ENCODE measurements at places on chromosomes 5 and 9.
A peak's percentile ranks its signal among the peaks of the same experiment; 100 is the strongest.

- DNase-seq, result no peak
These were observed 54.2 kb downstream of the MAPKAP1 start for GRCh38 chr9:125652759-125653158.

DNA sequence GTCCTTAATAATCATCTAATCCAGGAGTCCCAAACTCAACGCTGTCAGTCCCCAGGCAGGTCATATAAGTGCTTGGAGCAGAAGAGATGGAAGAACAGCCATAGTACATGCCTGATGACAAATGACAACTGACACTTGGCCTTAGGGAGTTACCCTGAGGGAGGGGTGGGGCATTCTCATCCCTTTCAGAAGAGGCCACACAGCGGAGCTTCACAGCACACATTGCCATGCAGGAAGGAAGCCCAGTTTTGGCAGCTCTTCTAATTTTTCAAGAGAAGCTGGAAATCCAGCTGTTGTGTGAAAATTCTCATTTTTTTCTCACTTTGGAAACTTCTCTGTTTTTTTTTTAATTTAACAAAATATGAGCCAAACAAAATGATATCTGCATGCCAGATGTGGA, 89.0 kb downstream of the ASTN2 start:
- no peak for DNase-seq

DNA sequence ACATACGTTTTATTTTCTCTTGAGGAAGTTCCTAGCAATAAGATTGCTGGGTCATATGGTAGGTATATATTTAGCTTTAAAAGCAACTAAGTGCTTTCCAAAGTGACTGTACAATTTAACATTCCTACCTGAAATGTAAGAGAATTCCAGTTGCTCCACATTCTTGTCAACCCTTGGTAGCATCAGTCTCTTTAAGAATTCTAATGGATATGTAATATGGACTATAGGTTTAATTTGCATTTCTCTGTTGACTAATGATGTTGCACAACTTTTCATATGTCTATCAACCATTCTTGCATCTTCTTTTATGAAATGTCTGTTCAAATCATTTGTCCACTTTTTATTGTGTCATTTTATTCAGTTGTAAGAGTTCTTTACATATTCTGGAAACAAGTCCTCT, 6.7 kb upstream of the RASEF start:
- no peak for DNase-seq

DNA sequence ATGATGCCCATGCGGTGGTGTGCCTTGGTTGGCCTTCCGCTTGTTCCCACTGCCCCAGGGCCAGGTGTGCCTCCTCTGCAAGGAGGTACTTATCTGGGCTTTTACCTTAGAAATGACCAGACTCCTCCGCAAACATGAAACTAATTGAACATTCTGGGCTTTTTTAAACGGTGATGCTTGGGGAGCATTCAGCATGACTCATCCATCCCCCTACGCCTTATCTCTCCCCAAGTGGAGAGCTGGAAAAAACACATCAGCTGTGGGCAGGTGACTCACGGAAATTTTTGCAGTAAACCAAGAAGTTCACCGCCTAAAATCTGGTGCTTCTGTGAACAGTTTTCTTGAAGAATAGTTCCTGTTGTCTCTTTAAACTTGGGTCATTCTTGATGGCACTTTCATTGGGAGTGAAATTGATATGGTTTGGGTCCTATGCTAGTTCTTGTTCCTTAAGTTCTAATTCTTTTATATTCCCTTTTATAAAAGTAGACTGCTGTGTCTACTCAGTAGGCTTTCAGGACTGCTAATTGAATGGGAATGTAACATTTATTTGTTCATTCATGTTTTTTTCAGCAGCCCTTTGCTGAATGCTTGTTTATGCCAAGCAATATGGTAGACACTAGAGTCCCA, 39.6 kb downstream of the SFXN1 start:
- DNase-seq, result peak; percentile 31

DNA sequence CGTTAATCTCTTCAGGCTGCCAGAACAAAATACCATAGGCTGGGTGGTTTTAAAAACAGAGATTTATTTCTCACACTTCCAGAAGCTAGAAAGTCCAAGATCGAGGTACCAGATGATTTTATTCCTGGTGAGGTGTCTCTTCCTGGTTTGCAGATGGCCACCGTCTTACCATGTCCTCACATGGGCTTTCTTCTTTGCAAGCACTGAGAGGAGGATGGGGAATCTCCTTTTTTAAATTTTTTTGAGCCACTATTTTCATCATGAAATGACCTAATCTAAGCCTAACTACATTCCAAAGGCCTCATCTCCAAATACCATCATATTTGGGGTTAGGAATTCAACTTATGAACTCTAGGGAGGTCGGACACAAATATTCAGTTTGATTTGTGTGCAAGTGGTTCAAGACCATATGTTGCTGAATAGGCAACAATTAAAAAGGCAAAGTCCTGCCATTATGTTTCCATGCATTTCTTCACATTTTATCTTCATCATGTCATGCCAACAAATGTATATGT, 371.2 kb downstream of the CDH18 start:
- no peak for DNase-seq

- DNase-seq, result no peak
These were observed 586.2 kb upstream of the ADAMTS16 start for GRCh38 chr5:4553978-4554377.

GRCh38 chr9:121489344-121489743, 10.3 kb downstream of the GGTA1 start:
- no peak for DNase-seq

- peak; percentile 76 for DNase-seq
These were observed 30.0 kb upstream of the ANKH start for GRCh38 chr5:14901462-14902051.

DNA sequence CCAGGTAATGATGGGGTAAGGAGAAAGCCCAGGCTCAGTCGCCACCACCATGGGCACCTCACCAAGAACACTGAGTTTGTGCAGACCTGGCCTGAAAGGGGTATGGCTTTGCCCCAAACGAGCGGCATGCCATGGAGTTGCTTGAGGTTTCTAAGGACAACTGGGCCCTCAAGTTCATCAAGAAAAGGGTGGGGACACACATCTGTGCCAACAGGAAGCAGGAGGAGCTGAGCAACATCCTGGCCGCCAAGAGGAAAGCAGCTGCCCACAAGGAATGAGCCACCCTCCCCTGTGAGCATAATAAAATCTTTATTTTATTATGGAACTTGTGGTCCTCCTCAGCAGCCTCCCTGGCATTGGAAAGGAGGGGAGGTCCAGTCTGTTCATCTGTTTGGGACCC, 23.8 kb downstream of the CD14 start:
- DNase-seq, result no peak

DNA sequence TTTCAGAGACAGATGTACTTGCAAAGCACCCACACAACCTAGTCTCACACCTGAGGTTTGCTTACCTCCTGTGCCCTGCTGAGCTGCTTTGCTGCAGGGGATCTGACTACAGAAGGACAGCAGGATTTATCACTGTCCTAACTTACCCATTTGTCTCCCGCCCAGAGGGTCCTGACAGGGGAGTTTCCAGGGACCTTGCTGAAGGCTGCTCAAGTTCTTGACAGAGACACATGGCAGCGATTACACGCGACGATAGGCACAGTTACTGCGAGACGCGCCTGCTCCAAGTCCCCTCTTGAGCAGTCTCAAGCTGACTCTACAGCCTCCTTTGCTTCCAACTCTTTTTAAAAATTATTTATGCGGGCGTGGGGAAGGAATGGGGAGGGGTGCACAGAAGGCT, 24.6 kb upstream of the GALNT10 start:
- DNase-seq, result no peak

GRCh38 chr9:70927530-70927929, 193.9 kb downstream of the TRPM3 start:
- DNase-seq, result no peak

DNA sequence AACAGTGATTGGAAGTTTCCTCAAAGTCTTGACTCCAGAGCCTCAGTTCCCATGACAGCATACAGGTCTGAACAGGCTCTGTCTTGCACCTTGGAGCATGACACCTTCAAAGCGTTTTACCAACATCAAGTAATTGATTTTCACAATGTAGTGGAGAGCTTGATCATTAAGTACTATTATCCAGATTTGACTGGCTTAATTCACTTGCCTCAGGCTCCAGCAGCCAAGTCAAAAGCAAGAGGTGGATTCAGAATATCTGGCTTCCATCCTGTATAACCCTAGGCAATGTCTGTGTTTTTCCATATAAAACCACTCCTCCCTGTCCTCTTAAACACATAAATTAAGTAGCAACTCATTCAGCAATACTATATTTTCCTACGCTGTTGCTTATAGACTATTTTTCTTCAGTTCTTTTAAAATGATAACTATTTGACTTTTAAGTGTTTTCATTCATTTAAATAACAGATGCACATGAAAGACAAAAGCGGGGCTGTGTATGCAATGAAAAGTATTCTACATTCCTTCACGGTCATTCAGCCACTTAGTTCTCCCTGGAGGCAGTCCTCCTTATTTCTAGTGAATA, 150.8 kb upstream of the RANBP3L start:
- DNase-seq, result no peak

DNA sequence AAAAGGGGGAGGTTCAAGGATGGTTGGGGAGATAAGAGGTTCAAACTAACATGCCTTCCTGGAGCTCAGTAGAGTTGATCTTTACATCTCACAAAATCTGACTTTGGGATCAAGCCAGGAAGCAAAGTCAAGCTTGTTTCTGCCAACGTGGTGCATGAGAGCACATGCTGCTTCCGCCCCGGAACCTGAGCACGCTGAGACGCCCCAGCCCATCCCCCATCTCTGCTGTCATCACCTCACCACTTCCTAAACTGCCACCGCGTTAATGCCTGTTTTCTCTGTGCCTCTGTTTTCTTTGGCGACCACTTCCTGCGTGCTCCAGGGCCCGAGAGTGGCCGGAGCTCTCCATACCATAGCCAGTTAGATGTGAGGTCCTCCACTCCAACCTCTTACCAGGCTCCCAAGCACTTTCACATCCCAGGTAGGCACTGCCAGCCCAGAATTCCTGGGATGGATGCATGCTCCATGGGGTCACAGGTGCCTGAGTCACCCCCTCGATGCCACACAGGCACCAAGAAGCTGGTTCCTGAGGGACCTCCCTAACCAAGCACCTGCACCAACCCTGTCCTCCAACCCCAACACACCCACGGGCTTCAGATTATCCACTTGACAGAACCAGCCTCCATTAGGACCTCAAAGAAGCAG, 31.2 kb upstream of the AFAP1L1 start:
- no peak for DNase-seq

DNA sequence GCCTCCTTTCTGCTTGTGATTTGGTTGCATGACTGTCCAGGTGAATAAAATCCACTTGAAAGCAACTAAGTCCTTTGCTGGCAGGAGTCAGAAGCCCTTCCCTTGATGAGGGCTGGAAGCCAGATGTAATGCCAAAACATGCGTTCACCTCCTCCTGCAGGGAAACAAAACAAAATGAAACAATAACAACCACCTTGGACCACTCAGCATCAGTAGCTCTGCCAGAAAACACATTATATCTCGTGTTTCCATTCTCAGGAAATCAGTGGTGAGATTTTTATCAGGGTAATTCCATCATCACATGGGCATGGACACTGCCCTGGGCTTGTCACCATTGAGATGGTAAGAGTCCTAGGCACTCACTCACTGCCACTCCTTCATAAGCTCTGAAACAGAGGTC, 350.3 kb upstream of the ACTBL2 start:
- no peak for DNase-seq

DNA sequence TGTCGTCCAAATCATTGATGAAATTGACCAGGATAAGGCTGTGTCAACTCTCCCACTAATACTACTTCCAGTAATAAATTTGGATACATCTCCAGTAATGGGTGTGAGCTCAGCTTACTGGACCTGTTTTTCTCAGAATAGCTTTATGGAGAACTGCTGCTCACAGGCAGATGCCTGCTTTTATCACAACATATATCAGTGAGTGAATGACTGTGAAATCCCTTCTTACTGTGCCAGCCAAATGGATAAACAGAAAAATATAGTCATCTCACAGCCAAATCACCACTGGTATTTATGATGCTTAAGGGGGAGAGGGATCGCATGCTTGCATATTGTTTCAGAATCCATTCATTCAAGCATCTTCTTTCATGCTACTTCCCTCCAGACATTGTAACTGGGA, 148.4 kb upstream of the PAPPA start:
- DNase-seq, result no peak

DNA sequence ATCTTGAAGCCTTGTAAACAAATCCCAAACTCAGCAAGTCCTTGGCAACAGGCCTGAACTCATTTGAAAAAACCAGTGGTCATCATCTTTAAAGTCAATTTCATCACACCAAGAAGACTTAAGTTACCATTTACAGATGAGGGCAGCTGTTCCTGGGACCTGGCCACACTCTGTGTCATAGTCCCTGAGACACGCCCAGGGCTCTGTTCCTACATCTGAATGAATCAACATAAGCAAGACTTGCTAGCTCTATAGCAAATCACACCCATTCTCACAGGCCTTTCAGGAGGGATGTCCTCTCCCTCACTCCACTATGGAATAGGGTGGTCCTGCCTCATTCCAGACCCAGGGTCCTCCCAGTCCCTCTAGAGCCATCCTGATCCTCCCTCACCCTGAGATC, 142.8 kb downstream of the NSG2 start:
- DNase-seq, result no peak

- DNase-seq, result no peak
These were observed 245.0 kb downstream of the PSAT1 start for GRCh38 chr9:78541868-78542443.

DNA sequence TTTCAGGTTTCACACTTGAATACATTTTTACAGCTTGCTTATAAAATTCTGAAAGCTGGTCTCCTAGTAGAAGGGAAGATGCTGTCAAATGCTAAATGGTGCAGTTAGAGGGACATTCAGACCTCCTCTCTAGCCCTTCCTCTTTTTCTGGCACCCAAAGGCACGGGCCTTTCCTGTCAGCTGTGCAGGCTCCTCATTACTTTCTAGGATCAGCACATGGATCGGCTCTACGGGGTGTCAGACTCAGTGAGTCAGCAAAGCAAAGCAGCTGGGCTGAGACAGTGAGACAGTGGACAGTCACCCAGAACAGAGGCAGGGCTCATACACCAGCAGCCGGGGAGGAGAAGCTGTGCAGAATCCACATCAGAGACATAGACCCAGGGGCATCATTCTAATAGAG, 80.0 kb upstream of the TNC start:
- no peak for DNase-seq

All from BJ (cell line).